ENCODE measurements at places on chromosomes 16 and 17. TPM values are rescaled to one million over a fixed set of nuclear protein-coding genes. Genes with fewer than 3 reads are reported as not detected.

GRCh38 chr17:46818316-46818928, at the start of gene WNT3:
TSS of gene WNT3 (minus strand) at chr17:46818692. CDS start at chr17:46818597, 95 bp downstream.
- DNase-seq, result peak; percentile 78

- DNase-seq, result no peak
Observed at GRCh38 chr16:78436846-78437245, 337.4 kb downstream of the WWOX start.

DNA sequence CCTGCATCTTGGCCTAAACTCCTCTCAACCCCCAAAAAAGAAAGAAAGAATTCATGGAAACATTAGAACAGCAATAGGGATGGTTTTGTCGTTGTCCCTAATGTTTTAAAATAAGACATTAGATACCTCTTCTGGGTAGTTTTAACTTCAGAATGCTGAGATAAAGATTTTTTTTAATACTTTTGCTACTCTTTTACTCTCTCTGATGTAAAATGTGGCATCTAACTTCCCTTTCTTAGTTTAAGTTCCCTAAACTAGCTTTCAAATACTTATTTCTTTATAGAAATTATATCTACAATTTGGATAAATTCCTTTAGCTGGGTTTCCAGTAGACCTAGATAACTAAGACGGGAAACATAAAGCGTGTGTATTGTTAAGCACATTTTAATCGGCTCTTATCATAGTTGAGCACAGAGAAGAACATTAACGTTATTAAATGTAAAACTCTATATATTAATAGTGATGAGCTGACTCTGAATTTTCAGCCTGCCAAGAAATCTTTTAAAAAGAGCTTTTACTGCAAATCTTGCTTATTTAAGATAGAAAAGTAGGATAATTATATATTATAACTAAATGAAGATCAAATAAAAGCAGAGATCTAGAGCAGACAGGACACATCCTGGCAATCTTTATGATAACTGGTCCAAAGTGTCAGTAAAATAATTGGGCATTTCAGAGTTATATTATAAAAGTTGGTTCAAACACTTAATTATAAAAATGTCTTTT, 183.2 kb downstream of the CYB561 start:
- DNase-seq, result no peak

TBC1D3I gene
- total RNA-seq, result 0.19 TPM

GRCh38 chr17:16649585-16649984, 4.1 kb downstream of the ZNF624 start:
- no peak for DNase-seq

CHST4 gene
- not detected for total RNA-seq

DNA sequence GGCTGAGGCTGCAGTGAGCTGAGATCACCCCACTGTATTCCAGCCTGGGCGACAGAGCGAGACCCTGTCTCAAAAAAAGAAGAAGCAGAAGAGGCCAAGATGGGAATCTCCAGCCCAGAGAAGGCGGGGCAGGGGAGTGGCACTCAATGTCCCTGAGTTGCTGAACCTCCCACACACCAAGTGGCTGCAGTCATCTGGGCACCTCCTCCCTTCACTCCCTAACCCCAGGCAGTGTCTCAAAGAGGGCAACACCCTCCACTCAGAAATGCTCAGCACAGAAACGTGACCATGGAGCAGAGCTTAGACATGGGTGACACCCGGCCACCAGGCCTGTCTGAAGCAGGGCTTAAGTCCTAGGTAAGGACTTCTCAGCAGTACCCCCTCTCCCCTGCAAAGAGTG, 36.3 kb upstream of the BCAR1 start:
- no peak for DNase-seq

DNA sequence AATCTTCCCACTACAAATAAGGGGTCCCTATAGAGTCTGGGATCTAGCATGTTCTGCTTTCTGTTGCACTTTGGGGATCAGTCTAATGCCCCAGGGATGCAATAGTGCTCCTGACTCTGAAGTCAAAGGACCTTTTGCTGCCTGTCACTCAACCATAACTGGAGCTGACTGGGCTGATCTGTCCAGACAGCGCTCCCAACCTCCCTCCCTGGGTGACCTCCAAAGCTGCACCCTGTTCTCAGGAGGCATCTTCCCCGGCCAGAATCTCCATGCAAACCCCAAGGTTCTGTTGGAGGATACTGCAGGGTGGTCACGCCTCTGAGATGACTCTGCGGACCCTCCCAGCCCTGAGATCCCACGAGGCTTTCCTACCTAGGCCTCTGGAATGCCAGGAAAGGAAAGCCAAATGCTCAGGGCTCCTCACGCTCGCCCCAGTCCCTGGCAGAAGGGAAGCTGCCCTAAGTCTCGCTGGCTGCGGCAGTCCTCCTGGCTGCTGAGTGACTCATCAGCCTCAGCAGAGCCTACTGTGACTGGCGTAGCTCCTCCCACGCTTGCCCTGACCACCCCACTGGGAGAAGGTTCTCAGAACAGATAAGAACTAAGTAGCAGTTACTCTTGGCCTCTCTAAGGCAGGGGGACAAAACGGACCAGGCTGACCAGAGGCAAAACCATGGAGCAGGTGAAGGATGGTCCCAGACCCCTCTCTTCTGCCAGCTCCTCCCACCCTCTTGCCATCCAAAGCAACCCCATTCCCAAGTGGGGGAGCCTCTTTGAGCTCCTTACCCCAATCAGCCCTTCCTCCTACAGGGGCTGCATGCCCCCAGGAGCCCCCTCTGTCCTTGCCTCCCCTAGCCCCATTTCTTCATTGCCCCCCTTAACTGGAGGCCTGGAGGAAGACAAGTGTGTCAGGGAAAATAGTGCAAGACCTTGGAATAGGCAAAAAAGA, 124.1 kb upstream of the TNRC6C start:
- peak; percentile 79 for DNase-seq

AOC2 gene
- 2.0 TPM for total RNA-seq

EFCAB5 gene
- 0.55 TPM for total RNA-seq
